ENCODE measurements at places on chromosomes 13 and 19.
A peak's percentile ranks its signal among the peaks of the same experiment; 100 is the strongest.

- DNase-seq = no peak
Measured at GRCh38 chr13:100129605-100130004, 40.7 kb downstream of the PCCA start.

- no peak for DNase-seq
Measured at GRCh38 chr13:48600374-48601364, 53.1 kb upstream of the CYSLTR2 start.

GRCh38 chr19:31598730-31599238 is 249.5 kb upstream of the TSHZ3 start:
- no peak for DNase-seq

DNA sequence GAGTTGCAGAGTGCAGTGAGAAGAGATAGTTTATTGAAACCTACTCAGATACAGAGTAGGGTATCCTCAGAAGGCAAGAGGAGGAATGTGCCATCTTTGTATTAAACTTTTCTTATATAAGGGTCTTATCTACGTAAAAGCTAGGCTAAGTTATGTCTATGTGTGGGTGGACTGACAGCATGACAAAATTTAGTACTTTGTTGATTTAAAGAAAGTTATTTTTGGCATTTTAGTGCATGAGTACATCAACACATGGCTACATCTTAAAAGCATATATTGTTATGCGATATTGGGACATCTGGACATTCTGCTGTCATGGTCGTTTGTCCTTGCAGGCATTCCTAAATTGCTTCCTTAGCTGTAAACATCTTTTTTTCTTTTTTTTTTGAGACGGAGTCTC is 19.0 kb upstream of the ATP8A2 start:
- no peak for DNase-seq

GRCh38 chr19:41238244-41238643 is 19.2 kb downstream of the AXL start:
- no peak for DNase-seq

DNA sequence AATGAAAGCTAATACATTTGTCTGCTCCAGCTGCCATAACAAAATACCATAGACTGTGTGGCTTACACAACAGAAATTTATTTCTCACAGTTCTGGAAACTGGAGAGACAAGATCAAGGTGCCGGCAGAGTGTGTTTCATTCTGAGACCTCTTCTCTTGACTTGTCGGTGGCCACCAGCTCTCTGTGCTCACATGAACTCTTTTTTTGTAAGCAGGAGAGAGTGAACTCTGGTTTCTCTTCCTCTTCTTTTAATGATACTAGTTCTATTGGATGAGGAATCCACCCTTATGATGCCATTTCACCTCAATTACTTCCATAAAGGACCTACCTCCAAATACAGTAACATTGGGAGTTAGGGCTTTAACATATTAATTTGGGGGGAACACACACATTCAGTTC is 11.7 kb downstream of the KCTD12 start:
- no peak for DNase-seq

DNA sequence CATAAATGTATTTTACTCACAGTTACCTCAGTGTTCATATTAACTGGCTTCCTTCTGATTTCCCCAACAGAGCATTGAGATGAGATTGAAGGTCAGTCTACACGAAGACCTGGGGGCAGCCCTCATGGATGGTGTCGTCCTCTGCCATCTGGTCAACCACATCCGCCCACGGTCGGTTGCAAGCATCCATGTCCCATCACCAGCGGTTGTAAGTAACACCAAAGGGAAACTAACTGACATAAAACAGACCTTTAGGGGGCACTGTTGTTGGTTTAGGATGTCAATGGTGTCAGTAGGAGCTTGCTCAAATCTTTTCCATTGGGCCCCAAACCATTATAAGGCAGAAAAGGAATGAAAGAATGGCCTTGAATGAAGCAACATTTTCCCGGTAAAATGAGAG is 68.2 kb downstream of the ESD start:
- DNase-seq = no peak

- DNase-seq = peak; percentile 68
Measured at GRCh38 chr13:113840541-113841352, 23.1 kb downstream of the GAS6 start.

- DNase-seq = no peak
Measured at GRCh38 chr13:98488736-98489135, 88.2 kb downstream of the STK24 start.

DNA sequence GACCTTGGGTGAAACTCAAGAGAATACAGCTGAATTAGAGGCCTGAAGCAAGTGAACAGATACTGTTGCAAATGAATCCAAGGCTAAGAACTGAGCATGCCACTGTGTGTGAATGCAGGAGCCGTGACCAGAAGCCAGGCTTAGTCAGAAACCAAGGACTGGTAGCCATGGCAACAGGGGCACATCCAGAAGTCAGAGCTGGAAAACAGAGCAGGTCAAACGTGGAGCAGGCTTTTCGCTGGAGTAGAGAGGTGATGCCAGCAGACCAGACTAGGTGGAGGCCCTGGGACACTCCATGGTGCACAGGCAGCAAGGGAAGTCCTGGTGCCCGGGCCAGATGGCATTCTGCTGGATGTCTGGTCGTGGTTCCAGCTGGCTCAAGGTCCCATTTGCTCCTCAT is 564.1 kb downstream of the PCDH9 start:
- DNase-seq = no peak

- DNase-seq = no peak
Measured at GRCh38 chr19:42594617-42595489, at the start of gene CEACAM8. Gene CEACAM8, minus strand, starts transcription at chr19:42594924. Its CDS starts 96 bp downstream, at chr19:42594828.

DNA sequence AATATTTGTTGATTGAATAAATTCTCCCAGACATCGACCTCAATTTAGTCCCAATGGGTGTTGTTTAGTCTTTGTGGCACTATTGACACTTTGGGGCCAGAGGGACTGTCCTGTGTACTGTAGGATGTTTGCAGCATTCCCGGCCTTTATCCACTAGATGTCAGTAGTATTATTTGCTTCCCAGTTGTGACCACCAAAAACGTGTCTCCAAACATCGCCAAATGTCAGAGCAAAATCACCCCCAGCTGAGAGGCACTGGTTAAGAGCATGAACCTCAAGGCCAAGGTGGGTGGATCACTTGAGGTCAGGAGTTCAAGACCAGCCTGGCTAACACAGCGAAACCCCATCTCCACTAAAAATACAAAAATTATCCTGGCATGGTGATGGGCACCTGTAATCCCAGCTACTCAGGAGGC is 15.4 kb downstream of the NLRP12 start:
- DNase-seq = no peak
